ENCODE measurements at places on chromosomes 16 and 17. TPM values are rescaled to one million over a fixed set of nuclear protein-coding genes. Genes with fewer than 3 reads are reported as not detected.
A peak's percentile ranks its signal among the peaks of the same experiment; 100 is the strongest.

GRCh38 chr17:56111706-56112485, 41.4 kb upstream of the ANKFN1 start:
- DNase-seq: peak; percentile 56

DNA sequence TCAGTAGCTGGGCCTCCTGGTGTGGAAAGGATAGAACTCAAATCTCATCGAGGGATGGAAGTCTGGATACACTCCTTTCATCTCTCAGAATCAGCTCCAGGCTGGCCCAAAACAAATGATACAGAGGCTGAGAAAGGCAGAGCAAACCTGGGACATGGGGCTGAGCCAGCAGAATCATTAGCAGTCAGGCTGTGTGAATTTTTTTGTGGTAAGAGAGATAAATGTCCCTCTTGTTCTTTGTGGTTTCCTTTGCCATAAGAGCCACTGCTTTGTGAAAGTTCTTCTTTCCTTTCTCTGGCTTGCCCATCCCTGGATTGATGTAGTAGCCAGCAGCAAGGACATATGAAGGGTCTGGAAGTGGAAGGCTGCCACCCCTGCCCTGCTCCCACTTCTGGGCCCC, 146.2 kb downstream of the CDH13 start:
- no peak for DNase-seq

Gene NT5M
- 0.41 TPM for total RNA-seq

- no peak for DNase-seq
Observed at GRCh38 chr16:24124291-24124690, 131.8 kb upstream of the CACNG3 start.

Gene HASPIN
- total RNA-seq: 13.1 TPM

DNA sequence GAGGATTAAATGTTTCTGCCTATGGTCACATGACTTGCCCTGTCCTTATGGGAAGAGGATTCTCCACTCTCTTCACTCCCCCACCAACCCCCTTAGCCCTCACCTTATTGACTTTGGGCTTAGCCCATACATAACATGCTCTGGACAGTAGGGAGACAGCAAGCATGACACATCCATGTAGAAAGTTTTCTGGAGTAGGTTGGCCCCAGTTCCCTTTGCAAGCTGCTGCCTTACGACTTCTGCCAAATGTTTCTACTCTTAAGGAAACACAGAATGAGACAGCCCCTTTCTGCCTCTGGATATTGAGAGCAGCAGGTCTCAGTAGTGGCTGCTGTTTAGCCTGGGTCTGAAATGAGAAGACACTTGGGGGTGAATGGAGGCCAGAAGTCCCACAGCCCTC, 282.2 kb downstream of the MAP2K6 start:
- no peak for DNase-seq
